ENCODE measurements at places on chromosomes 5 and 9.

- no peak for DNase-seq
Observed at GRCh38 chr5:9498541-9499497, 47.1 kb downstream of the SEMA5A start.

DNA sequence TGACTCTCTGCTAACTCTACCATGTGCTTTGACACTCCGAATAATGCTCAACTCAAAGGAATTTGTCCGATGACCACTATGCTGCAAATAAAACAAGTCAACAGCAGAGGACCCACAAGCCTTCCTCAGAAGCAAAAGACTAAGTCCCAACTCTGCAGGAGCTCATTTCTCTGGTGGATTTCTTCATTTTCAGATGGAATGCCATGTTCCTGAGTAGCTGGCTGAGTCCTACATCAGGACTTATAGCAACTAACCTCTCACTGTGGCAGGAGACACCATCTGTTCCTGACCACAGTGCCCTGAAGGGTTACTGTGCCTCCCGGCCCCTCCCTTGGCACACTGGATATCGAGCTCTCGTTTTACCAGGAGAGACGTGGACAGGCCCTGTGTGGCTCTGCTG lies 20.8 kb downstream of the LHFPL2 start:
- DNase-seq: no peak

- no peak for DNase-seq
Observed at GRCh38 chr5:78534148-78534904, 114.2 kb downstream of the LHFPL2 start.

GRCh38 chr9:74948937-74949336 lies 3.8 kb downstream of the C9orf40 start:
- no peak for DNase-seq

DNA sequence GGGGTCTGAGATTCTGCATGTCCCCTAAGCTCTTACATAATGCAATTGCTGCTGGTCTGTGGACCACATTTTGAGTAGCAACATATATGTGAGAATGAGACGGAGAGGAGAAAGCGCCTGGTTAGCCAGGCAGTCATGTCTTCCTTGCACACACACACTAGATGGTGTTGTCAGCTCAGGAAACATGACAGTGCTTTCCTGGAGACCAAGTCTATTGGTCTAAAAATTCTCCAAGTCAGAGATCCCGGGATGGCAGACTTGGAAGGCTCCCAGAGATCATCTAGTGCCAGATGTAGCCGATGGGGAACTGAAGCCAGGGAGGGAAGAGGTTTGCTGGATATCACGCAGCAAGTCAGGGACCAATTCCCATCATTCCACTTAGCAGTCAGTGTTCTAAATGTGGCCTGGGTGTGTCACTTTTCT lies 53.4 kb downstream of the GALNT12 start:
- no peak for DNase-seq

- DNase-seq: no peak
Observed at GRCh38 chr9:77949751-77950436, 81.7 kb downstream of the GNAQ start.

DNA sequence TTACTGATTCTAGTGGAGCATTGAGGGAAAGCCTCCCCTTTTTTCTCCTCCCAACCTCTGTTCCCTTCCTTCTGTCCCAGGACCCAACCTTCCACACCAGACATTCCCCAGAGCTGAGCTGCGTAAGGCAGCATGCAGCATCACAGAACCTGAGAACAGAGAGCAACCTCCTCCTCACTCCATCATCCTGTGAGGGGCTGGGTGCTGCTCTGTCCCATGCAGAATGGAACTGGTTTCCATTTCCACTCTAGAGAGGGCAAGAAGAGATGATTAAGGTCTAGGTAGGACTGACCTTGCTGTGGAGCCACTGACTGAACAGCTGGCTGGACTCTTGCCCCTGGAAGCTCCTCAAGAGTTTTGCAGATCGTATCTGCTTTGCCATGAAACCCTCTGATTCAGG lies 30.1 kb upstream of the IL7R start:
- no peak for DNase-seq

DNA sequence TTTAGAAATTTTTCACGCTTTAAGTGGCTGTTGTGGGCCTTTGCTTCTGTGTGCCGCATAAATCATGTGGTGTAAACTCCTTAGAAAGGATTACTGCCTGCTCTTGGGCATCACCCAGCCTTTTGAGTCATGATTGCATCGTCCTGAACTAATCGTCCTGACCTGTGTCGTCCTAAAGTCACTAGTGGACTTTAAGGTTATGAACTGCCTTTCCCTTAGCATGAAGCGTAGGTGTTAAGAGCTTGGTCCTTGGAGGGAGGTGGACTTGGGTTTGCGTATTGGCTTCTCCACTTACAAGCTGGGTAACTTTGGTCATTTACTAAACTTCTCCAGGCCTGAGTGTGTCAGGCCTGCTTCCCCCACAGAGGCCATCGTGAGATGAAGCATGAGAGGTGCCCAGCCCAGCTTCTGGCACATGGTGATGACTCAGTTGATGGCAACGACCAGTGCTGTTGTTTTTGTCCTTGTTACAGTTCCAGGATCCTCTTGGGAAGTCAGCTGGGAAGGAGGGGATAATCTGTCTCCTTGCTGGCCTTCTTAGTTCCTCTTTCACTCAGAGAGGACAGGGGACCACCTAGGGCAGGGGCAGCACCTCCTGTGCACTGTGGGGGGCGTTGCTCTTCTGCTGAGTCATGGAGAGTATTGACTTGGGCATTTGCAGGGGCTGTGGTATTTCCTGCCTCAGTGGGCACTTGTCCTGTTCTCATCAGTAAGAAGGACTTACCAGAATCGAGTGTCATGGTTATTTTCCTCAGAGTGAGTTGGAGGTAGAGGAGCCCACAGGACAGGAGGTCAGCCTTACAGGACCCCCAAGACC lies 54.2 kb upstream of the NCS1 start:
- DNase-seq: no peak

- peak; percentile 84 for DNase-seq
Observed at GRCh38 chr5:133565993-133566392, 46.3 kb downstream of the FSTL4 start.

DNA sequence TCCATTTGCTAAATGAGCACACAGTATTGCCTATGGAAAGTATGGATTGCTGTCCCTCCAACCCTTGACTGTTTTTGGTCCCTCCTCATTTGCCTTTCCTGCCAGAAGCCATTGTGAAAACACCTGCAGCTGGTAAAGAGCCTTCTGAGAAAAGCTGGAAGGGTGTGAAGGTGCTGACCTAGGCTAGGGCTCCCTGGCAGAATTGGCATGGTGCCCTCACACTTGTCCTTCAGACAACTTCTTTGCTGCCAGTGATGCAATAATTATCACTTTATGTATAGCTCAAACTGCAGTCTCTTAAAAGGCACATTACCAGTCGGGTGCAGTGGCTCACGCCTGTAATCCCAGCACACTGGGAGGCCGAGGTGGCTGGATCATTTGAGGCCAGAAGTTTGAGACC lies 4.2 kb downstream of the TXNDC15 start:
- no peak for DNase-seq

DNA sequence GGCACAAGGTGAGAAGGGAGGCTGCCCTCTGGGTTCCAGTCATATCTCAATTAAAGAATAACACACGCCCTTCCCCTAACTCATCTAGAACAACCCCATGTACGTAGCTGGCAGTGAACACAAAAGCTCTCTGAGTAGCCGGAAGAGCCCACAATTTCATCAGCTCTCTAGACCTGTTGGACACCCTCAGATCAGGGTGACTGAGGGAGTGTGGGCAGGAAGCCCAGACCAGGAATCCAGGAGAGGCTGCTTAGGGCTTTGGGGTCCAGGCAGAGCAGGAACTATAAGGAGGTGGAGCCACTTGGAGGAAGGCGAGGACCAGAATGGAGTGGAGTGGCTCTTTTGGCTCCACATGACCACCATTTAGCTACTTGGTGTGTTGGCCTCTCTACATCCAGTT lies 237.4 kb downstream of the NR3C1 start:
- DNase-seq: no peak

- no peak for DNase-seq
Observed at GRCh38 chr5:158935215-158935614, 164.5 kb downstream of the EBF1 start.

DNA sequence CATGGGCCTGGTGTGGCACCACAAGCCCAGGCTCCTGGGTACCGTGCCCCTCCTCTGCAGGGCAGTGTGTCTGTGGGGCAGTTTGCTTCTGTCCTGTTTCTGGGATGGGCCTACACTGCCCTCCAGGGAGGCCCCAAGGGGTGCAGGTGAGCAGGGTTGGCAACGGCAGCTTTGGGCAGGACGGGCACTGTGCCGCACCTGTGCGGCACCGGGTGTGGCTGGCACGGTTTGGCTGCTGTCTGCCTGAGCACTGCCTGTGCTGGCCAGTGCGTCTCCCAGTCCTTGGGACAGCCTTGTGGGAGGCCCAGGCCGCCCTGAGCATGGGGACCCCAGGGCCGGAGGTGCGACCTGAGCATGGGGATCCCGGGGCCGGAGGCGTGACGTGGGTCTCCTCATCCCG lies 37.2 kb downstream of the RXRA start:
- DNase-seq: no peak

DNA sequence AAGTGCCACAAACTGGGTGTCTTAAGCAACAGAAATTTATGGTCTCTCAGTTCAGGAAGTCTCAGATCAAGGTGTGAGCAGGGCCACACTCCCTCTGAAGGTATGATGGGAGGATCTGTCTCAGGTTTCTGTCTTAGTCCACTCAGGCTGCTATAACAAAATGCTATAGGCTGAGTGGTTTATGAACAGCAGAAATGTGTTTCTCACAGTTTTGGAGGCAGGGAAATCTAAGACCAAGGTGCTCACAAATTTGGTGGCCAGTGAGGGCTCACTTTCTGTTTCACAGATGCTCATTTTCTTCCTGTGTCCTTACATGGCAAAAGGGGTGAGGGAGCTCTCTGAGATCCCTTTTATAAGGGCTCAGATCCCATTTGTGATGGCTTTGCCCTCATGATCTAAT lies 281.4 kb downstream of the CWC27 start:
- DNase-seq: no peak

DNA sequence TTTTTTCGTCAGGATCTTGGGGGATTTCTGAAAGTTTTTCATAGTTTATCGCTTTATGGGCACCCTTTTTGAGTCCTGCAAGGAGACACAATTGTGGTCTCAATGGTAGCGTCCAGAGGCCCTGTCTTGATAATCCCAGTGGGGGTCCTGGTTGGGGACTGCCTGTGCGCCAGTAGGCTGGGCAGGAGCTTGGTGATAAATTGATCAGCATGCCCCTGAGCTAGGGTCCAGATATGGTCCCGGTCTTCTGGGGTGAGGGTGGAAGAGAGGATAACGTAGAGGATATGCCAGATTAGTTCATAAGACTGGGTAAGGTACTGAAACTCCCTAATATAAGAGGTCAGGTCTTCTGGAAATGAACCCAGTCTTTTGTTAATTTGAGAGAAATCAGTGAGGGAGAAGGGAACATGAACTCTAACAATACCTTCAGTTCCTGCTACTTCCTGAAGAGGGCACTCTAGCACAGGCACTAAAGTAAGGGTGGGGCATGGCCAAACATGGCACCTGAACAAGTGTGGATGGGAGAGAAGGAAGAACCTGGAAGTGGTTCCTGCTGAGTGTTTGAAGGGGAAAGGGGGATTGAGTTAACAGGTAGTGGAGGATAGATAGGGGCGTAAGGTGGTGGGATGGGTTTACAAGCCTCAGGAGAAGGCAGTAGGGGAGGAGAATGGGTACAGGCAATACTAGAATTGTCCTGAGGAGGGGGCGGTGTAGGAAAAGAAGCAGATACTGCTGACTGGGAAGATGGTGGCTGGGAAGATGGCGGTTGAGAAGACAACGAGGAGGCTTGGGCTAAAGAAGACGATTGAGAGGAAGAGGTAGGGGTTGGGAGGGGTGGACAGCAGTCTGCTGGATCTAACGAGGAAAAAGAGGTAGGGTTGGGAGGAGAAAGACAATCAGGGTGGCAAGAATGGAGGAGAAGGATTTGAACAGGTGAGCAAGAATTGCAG lies 33.8 kb upstream of the ANXA2R start:
- DNase-seq: no peak
